ENCODE measurements at places on chromosomes 7 and 10. TPM values are rescaled to one million over a fixed set of nuclear protein-coding genes. Genes with fewer than 3 reads are reported as not detected.

OR6V1 gene
- not detected for total RNA-seq

GNB2 gene
- total RNA-seq, result 227 TPM

TMEM213 gene
- not detected for total RNA-seq

ATP6V0A4 gene
- total RNA-seq, result not detected

CPVL gene
- total RNA-seq, result 11.6 TPM

DNA sequence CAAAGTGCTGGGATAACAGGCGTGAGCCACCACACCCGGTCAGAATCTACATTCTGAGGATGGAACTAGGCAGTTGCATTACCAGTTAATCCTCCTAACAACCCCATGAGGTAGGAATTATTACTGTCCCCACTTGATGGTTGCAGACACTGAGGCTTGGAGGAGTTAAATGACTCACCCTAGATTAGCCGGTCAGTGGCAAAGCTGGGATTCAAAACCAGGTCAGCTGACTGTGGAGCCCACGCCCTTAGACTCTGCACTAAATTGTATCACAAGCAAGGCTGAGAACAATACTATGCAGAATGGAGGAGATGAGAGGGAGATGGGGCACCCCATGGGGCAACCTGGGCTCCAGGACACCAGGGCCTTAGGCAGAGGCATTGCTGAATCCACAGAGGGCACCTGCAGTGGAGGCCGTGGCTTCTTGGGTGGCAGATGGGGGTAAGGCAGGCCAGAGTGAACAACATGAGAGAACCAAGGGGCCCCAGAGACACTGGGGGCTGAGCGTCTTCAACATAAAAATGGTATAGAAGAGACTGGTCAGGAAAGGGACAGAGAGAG is 723.4 kb downstream of the PARD3 start:
- no peaks in the 10 kb centered on the region for H3K4me1 ChIP-seq
- no peak overlapping the region for H3K27ac ChIP-seq
- no peak for DNase-seq
- no peaks in the 10 kb centered on the region for H3K27me3 ChIP-seq

DNA sequence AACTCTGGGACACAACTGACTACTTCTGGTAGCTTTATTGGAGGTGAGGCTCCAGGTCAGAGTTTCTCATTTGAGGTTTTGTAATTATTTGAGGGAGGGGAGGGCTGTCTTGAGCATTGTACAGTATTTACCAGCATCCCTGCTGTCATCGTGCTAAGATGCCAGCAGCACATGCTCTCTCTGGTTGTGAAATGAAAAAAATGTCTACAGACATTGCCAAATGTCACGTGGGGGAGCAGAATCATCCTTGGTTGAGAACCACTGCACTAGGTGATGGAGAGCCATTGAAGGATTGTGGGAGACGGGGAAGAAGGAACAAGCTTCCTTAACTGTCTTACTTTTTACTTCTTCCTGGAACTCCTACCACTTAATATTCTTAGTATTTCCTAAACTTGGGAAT is 5.0 kb downstream of the SEPTIN7 start:
- no peak for DNase-seq
- H3K27ac ChIP-seq, result peak overlapping the region; percentile 8
- H3K27me3 ChIP-seq, result no peaks in the 10 kb centered on the region
- H3K36me3 ChIP-seq, result no peaks in the 10 kb centered on the region
- no peak overlapping the region for H3K4me3 ChIP-seq

- no peaks in the 10 kb centered on the region for H3K27me3 ChIP-seq
- no peak overlapping the region for H3K27ac ChIP-seq
- no peaks in the 10 kb centered on the region for H3K36me3 ChIP-seq
- no peak for DNase-seq
Measured at GRCh38 chr7:32164341-32164996, 94.3 kb upstream of the PDE1C start.

- no peak overlapping the region for H3K4me3 ChIP-seq
- H3K27ac ChIP-seq, result no peak overlapping the region
- H3K27me3 ChIP-seq, result no peaks in the 10 kb centered on the region
- no peak for DNase-seq
- no peaks in the 10 kb centered on the region for H3K36me3 ChIP-seq
Measured at GRCh38 chr7:114785496-114785895, 136.4 kb upstream of the MDFIC start.

DNA sequence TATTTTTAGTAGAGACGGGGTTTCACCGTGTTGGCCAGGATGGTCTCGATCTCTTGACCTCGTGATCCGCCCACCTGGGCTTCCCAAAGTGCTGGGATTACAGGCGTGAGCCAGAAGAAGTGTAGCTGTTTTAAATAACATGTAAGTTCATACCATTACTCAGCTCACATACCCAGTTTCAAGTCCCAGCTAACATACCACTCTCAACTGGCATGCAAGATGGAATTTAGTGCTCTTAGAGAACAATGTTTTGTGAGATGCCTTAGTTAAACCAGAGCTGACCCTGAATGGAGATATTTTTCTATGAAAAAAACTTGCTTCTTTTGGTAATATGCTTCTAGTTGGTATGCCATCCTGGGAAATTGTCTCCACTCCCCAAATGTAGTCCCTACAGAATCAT is 37.3 kb downstream of the HBP1 start:
- H3K27me3 ChIP-seq, result no peaks in the 10 kb centered on the region
- DNase-seq, result no peak
- no peaks in the 10 kb centered on the region for H3K4me1 ChIP-seq

GRCh38 chr10:27569946-27570345 is 65.8 kb downstream of the RAB18 start:
- no peak overlapping the region for H3K4me3 ChIP-seq
- H3K27me3 ChIP-seq, result no peaks in the 10 kb centered on the region
- H3K4me1 ChIP-seq, result peaks cover 13% of the 10 kb centered on the region
- no peak for DNase-seq
- H3K36me3 ChIP-seq, result no peaks in the 10 kb centered on the region
- H3K27ac ChIP-seq, result no peak overlapping the region

- H3K4me3 ChIP-seq, result no peak overlapping the region
- no peaks in the 10 kb centered on the region for H3K36me3 ChIP-seq
- peak; percentile 24 for DNase-seq
- H3K27ac ChIP-seq, result no peak overlapping the region
- H3K4me1 ChIP-seq, result peaks cover 10% of the 10 kb centered on the region
Measured at GRCh38 chr7:41940760-41941343, 238.0 kb upstream of the INHBA start.
